ENCODE measurements at places on chromosomes 16 and 17.

DNA sequence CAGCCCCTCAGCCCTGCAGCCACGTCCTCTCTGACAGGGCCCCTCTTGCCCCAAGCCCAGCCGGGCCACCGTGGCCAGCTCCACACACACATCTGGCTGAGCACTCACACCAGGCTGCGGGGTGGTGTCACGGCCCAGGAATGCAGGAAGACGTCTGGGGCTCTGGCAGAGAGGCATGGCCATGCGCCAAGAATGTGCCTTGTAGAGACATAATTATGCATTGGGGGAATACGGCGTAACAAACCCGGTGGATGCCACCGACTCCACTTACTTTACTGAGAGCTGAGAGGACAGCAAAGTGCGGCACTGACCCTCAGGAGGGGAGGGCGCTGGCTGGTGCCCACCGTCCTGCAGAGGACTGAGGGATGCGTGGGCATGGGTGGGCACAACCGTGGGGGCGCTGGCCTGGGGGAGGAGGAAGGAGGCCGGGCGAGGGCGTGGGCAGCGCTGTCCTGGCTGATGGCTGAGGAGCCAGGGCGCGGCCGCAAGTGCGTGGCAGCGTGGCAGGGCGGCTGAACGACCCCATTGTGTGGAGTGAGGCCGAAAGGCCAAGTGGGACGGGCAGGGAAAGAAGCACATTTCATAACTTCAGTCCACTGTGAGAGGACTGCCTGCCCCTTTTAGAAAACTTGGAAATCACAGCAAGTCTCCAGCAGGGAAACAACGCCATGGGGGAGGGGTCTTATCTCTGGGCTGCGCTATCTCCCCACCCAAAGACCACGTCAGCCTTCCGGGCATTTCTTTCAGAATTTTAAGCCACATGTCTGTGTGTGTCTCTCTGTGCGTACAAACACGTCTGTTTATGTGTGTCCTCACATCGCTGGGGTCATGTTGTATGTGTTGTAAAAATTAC is 30.6 kb downstream of the METRNL start:
- DNase-seq, result no peak
- H3K4me1 ChIP-seq, result peaks cover 18% of the 10 kb centered on the region
- no peak overlapping the region for H3K27ac ChIP-seq
- peaks cover 4% of the 10 kb centered on the region for H3K36me3 ChIP-seq

DNA sequence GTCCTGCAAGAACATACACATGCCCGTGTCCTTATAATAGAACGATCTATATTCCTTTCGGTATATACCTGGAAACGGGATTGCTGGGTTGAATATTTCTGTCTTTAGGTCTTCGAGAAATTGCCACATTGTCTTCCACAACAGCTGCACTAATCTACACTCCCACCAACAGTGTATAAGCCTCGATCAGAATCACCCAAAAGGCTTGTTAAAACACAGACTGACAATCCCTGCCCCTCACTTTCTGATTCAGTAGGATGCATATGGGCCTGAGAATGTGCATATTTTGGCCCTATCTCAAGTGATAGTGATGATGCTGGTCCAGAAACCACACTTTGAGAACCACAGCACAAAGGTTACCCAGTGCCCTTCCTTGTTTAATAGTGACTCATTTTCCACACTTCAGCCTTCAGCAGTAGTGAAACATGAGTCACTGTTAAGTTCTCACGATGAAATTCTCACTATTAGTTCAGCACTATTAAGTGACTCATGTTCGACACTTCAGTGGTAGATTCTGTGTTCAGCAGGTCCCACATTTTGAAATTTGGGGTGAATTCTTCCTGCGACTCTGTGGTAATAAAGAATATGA is 215.6 kb downstream of the GRIN2A start:
- H3K4me1 ChIP-seq, result peaks cover 4% of the 10 kb centered on the region
- peaks cover 5% of the 10 kb centered on the region for H3K27me3 ChIP-seq
- DNase-seq, result no peak
- no peak overlapping the region for H3K4me3 ChIP-seq
- no peaks in the 10 kb centered on the region for H3K36me3 ChIP-seq

DNA sequence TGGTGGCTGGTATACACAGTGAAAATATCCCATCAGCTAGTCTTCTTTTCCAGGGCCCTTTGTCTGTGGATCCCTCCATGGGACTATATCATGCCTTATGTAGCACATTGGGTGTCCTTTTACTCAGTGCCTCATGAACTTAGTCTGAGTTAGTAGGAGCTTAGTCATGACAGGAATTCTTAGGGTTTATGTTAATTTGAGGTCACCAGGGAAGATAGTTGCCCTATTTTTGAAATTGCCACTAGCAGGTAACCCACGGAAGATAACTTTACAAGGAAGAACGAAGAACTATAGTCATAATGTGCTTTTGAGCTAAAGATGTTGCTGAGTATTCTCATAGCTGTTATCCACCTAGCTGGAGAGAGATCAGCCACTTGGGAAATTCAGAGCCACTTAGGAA is 14.8 kb upstream of the PLK1 start:
- no peaks in the 10 kb centered on the region for H3K4me1 ChIP-seq
- H3K27ac ChIP-seq, result no peak overlapping the region
- no peak overlapping the region for H3K4me3 ChIP-seq
- DNase-seq, result no peak
- no peaks in the 10 kb centered on the region for H3K27me3 ChIP-seq
- peaks cover 7% of the 10 kb centered on the region for H3K36me3 ChIP-seq

DNA sequence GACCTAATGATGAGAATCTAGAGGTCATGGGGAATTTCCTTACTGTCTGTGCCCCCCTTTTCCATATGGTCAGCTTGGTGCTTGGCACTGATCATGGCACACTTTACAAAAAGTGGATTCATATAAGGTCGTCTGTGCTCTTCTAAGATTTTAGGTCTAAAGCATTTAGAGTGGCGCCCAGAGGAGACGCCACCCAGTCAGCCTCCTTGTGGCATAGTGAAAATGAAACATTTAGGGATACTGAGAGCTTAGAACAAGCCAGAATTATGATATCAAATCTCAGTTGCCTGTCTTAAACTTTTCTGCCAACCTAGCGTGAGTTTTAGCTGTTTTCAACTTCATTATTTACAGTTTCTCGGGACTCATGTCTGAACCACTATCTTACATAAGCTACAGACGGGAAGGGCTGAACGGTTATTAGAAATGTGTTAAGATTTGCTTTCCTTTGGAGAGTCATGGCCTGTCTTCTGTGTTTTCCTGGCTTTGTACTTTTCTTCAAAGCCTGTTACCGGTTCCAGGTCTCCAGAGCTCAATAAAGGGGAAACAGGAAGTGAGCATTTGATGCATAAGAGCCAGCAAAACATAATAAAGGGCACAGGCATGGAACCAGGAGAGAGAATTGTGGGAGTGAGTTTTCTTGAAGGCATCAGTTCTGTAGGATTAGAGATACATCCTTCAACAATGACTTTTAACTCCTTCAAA is 13.7 kb downstream of the ZNRF1 start:
- peaks cover 4% of the 10 kb centered on the region for H3K36me3 ChIP-seq
- no peak for DNase-seq
- H3K27ac ChIP-seq, result no peak overlapping the region
- H3K27me3 ChIP-seq, result no peaks in the 10 kb centered on the region
- H3K4me3 ChIP-seq, result no peak overlapping the region

DNA sequence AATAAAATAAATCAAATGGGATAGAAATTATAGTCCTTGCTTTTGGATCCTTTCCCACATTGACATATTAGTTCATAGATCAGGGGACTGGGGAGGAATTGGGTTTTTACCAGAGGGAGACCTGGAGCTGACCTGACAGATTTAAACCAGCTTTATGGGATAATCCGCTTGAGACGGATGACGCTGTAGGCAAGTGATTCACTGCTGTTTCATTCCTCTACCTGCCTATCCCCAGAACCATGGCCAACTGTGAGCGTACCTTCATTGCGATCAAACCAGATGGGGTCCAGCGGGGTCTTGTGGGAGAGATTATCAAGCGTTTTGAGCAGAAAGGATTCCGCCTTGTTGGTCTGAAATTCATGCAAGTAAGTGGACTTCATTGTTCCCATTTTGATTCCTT is 2.1 kb downstream of the NME1 start:
- H3K36me3 ChIP-seq, result peaks cover 10% of the 10 kb centered on the region
- peak overlapping the region; percentile 66 for H3K4me3 ChIP-seq
- peaks cover 5% of the 10 kb centered on the region for H3K4me1 ChIP-seq
- DNase-seq, result no peak

GRCh38 chr17:78257810-78258322 is 26.4 kb downstream of the TMEM235 start:
- H3K27ac ChIP-seq, result no peak overlapping the region
- no peaks in the 10 kb centered on the region for H3K36me3 ChIP-seq
- H3K27me3 ChIP-seq, result no peaks in the 10 kb centered on the region
- H3K4me3 ChIP-seq, result peak overlapping the region; percentile 45

DNA sequence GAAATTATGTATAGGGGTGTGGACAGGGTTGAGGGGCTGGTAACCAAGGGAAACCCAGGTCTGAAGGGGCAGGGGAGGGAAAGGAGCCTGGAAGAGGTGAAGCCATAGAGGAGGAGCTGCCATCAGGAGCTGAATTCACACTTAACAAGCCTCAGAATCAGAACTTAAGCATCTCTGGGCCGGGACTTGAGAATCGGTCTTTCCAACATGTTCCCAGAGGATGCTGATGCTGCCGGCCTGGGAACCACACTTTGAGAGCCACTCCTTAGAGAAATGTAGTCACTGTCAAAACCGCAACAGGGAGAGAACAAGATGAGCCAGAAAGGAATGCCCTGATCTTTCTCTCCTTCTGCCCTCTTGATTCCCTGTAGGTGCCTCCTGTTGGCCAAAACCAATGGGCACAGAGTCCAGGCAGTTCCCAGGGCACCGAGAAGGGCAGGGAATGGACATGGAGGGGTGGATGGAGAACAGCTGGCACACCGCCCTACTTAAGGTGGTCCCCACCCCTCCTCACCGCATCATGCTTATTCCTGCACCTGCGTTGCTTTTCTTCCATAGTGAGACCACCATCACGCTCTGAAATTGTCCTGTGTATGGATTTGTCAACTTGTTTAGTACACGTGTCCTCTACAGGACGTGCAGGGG is 88.5 kb downstream of the GSG1L start:
- DNase-seq, result no peak
- no peaks in the 10 kb centered on the region for H3K36me3 ChIP-seq

GRCh38 chr16:24509536-24509935 is 29.8 kb upstream of the RBBP6 start:
- H3K4me1 ChIP-seq, result peaks cover 6% of the 10 kb centered on the region
- no peak overlapping the region for H3K4me3 ChIP-seq
- H3K27me3 ChIP-seq, result peaks cover 33% of the 10 kb centered on the region
- no peaks in the 10 kb centered on the region for H3K36me3 ChIP-seq
- no peak for DNase-seq

DNA sequence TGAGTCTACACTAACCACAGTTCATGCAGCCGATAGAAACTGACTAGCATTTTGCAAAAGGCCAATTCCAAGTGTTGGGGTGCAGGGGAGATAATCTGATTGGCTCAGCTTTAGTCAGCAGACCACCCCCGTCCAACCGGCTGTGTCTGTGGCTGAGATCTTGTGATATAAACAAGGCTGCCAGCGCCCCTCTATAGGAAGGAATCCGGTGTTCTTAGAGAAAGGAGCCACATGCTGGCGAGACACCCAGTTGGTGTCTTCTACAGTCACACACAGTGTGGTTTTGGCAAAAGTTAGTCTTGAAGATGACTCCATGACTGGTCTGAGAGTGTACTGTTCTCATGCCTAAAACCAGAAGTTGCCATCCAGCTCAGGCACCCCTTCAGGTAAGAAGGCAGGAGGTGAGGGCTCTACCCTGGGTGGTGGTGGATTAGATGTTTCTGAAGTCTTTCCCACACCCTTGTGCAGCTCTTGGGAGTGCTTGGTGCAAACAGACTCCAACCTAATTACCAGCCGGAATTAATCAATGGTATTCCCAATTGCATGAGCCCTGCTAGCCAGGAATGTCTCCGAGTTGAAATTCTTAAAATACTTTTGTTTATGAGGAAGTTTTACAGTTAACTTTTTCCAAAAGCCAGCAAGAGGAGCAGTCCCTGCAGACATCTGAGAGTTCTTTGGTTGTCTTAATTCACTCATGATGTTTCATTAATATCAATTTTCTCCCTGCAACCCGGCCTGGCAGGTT is 172.3 kb upstream of the IRX6 start:
- no peak overlapping the region for H3K27ac ChIP-seq
- no peak overlapping the region for H3K4me3 ChIP-seq
- peaks cover 7% of the 10 kb centered on the region for H3K4me1 ChIP-seq
- H3K27me3 ChIP-seq, result peaks cover 8% of the 10 kb centered on the region
- H3K36me3 ChIP-seq, result no peaks in the 10 kb centered on the region
- DNase-seq, result no peak

- peaks cover 15% of the 10 kb centered on the region for H3K36me3 ChIP-seq
- peaks cover 26% of the 10 kb centered on the region for H3K4me1 ChIP-seq
- H3K4me3 ChIP-seq, result no peak overlapping the region
- no peak overlapping the region for H3K27ac ChIP-seq
- peaks cover 21% of the 10 kb centered on the region for H3K27me3 ChIP-seq
- DNase-seq, result no peak
Observed at GRCh38 chr17:79936641-79937381, 97.6 kb upstream of the CBX4 start.

- H3K4me1 ChIP-seq, result no peaks in the 10 kb centered on the region
- H3K4me3 ChIP-seq, result no peak overlapping the region
- peaks cover 46% of the 10 kb centered on the region for H3K36me3 ChIP-seq
- DNase-seq, result no peak
Observed at GRCh38 chr16:15976225-15976812, 26.9 kb downstream of the ABCC1 start.

- peak; percentile 54 for DNase-seq
- H3K27me3 ChIP-seq, result no peaks in the 10 kb centered on the region
- H3K27ac ChIP-seq, result no peak overlapping the region
- H3K4me3 ChIP-seq, result no peak overlapping the region
- no peaks in the 10 kb centered on the region for H3K36me3 ChIP-seq
Observed at GRCh38 chr16:30615358-30616091, 5.3 kb upstream of the ZNF689 start.

- DNase-seq, result no peak
- no peak overlapping the region for H3K4me3 ChIP-seq
- no peaks in the 10 kb centered on the region for H3K27me3 ChIP-seq
- H3K27ac ChIP-seq, result no peak overlapping the region
- no peaks in the 10 kb centered on the region for H3K4me1 ChIP-seq
Observed at GRCh38 chr16:89233678-89234490, 16.4 kb downstream of the ZNF778 start.

DNA sequence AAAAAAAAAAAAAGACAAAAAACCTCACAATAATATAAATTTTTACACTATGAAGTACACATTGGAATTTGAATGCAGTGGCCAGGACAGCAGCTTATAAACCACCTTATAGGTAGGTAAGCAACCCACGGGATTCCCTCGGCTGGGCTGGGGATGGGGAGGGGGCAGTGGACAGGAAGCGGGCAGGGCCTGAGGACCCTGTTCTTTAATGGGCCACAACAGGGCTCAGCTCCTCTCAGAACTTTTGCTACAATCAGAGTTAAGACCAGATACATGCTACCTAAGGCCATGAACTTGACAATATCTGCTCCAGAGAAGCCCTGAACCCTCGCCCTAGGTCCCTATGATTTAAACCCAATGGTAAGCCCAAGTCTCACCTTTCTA is 25.1 kb downstream of the STAT5A start:
- H3K4me1 ChIP-seq, result peaks cover 55% of the 10 kb centered on the region
- peaks cover 4% of the 10 kb centered on the region for H3K36me3 ChIP-seq
- no peak for DNase-seq
- H3K27ac ChIP-seq, result no peak overlapping the region

Data from neural crest cell (in vitro differentiated cells).